Hippocampal formation (tissue), 2 donors: ENCODE measurements at places on chromosomes 12 and 14.

GRCh38 chr12:70267550-70267949 lies 24.3 kb downstream of the CNOT2 start:
- DNase-seq, result no peak

GRCh38 chr12:125549836-125550235 lies 484.6 kb downstream of the AACS start:
- DNase-seq, result no peak

GRCh38 chr12:102629262-102629888 lies 149.0 kb upstream of the IGF1 start:
- no peak for DNase-seq

- no peak for DNase-seq
Measured at GRCh38 chr12:120346681-120347080, 19.1 kb upstream of the PLA2G1B start.

- DNase-seq, result no peak
Measured at GRCh38 chr12:29278673-29279420, 102.1 kb downstream of the ERGIC2 start.

DNA sequence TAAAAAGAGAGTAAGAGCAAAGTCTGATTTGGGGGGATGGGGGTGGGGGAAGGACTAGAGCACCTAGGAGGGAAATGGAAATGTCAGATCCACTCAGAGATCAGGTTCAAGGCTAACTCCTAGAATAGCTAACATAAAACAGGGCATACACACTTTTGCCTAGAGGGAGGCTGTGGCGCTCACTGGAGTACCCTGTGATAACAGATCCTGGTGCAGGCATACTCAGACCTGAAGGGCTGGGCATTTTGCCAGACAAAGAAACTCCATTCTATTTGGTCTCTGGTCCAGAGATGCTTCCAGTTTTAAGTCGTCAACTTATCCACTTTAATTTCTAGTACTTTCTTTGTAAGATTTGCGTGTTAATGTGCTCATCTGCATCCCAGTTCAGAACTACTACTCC lies 5.8 kb downstream of the CTDSP2 start:
- DNase-seq, result no peak
